Activated T-helper 1 cell treated with anti-CD3 and anti-CD28 coated beads, Interleukin-2, amount 50 U/mL, for 16 hours (primary cell): ENCODE measurements at places on chromosomes 4 and X.

GRCh38 chr4:83054928-83055327, 19.9 kb downstream of the COPS4 start:
- DNase-seq = no peak

DNA sequence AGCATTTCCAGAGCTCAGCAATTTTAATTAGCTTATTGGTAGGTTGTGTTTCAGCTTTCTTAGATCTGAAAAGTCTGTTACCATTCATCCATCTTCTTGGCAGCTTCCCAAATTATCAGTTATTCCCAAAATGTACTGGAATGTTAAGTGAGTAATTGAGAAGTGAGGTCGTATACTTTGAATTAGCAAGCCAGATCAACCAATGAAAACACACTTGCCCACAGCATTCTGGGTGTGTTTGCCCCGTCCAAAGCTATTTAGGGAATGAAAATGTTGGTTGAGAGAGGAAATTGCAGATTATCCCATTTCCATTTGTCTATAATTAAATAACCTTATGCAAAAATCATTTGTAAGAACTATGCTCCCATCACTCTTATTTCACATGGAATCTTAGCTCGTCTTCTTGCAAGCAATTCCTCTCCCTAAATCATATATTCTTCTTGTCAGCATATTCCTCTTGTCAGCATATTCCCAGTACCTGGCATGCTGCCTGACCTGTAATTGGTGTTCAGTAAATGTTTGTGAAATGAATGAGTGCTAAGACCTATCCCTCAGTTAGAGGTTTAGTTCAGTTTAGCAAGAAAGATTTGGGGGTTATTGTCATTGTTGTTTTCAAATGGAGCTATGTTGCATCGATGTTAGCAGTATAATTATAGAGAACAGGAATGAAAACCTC, 23.3 kb upstream of the ANTXR2 start:
- DNase-seq = no peak

GRCh38 chr4:89171176-89171805, 60.0 kb downstream of the TIGD2 start:
- DNase-seq = no peak

GRCh38 chr4:143581331-143581946, 67.9 kb downstream of the SMARCA5 start:
- no peak for DNase-seq

DNA sequence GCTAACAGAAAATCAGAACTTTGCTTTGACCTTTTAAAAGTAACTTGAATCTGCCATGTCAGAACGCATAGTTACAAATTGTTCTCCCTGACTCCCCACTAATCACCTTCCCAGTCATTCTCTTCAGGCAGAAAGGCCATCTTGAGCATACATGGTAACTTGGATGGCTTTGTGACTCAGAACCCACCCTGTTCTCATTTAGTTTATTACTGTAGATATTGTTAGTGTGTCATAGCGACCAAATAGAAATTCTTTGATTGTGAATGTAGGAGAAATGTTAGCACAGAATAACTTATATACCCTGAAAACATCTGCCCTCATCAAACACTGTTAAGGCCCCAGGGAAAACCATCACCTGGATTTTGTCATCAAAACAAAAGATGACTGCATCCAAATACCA, 382.0 kb downstream of the MAGEB5 start:
- DNase-seq = no peak

DNA sequence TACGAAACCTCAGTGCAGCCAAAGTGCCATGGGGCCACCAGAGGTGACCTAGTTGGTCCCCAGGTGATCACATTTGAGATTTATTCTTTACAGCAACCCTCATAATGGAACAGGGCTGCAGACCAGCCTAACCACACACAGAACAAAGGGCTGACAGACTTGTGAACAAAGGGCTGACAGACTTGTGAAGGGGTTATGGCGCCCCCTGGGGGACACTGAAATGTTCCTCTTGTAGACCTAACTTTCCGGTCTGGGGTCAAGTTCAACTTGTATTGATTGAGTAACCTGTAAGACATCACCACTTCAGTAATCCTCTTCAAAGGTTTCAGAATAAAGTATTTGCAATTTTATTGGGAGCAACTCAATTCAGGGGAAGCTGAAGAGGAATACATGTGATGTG, 175.9 kb upstream of the RPS6KA3 start:
- DNase-seq = peak; percentile 72

DNA sequence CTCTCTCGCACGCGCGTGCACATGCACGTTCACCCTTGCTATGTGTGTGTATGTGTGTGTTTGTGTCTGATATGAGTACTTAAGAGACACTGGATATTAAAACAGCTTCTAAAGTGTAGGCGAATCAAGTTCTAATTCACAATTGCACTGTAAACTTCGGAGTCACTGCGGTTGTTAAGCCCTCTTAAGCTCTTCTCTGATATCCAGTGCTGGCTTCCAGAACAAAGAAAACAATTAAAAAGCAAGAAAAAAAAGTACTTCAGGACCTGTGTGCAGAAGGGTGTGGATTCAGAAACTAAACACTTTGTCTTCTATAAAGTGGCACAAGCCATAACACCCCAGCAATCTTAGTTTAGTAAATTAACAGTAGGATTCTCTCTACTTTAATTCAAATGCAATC, 300.2 kb downstream of the PCDH7 start:
- no peak for DNase-seq

GRCh38 chrX:3527811-3528210, 181.4 kb upstream of the MXRA5 start:
- no peak for DNase-seq

- no peak for DNase-seq
These were observed 9.9 kb downstream of the CPEB2 start for GRCh38 chr4:15012017-15012788.

DNA sequence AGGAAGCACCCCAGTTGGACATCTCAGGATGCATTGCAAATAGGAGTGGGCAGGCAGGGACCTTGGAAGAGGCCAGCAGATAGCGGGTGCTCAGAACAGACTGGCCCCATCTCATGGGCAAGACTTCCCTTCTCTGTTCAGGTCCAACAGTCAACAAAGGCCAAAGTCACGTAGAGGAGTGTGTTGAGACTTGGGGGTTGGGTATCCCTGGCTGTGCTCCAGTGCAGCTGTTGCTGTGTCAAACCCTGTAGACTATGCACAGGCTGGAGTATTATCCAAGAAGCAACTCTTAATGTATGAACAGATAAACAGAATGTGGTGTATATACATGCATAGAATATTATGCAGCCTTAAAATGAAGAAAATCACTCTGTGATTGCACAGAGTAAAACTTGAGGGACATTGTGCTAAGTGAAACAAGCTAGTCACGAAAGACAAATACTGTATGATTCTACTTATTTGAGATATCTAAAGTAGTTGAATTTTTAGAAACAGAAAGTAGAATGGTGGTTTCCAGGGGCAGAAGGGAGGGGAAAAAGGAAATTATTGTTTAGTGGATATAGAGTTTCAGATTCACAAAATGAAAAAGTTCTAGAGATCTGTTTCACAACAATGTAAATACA, 192.1 kb upstream of the LCORL start:
- DNase-seq = no peak

GRCh38 chr4:15753786-15754185, 24.3 kb upstream of the CD38 start:
- no peak for DNase-seq

DNA sequence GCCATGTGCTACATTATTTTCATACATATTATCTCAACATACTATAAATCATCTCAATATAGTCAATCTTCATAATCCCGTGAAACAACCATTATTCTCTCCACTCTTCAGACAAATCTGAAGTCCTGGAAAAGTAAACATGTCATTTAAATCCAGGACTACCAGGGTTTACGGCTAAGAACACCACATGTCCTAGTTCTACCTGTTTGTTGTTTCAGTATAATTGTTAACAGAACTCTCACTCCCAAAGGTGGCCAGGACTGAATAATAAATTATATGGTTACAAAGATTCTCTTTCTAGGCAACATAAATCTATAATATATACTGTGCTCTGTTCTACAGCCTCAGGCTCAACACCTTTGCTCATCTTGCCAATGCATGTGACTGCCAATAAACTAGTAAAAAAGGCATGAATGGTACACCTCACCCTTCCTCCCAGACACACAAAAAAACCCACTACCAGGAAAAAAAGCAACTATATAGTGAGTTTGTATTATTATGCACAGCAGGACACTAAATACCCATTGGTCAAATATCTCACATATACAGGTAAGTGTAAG, 20.1 kb downstream of the EIF4E start:
- DNase-seq = no peak

GRCh38 chrX:39605183-39605582, 492.6 kb downstream of the BCOR start:
- DNase-seq = no peak

- no peak for DNase-seq
These were observed 63.5 kb downstream of the NELFA start for GRCh38 chr4:1945124-1945895.

DNA sequence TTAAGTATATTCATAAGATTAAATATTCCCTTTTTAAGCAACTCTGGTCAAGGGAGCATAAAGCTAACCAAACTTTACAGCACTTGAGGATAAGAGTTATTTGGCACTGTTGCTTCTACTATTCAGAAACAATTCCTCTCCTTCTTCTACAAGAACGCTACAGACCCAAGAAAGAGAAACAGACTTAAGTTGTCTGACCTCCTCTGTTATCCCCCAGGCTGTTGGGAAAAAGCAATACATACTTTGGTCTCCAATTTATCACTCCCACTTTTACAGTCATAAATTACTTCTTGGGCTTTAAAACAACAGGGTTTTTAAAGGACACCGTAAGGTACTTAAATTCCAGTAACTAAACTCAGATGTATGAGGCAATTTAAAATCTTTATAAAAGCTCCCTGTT, 147.4 kb downstream of the COL25A1 start:
- DNase-seq = no peak

DNA sequence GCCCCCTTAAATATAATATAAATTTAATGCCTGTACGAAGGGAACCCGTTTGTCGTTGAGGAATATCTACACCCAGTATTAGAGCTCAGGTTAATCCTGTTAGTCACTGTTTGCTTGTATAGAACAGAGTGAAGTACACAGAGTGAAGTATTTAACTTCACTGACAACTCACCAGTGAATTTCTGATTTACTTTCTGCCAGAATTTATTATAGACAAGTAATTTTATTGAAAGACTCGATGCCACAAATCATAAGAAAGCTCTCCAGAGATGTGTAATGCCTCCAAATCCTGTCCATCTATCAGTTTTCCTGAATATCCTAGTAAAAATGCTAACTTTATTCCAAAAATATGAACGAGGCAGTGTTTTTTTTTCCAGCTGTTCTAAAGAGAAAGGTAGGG, 1.6 kb downstream of the GAB1 start:
- no peak for DNase-seq

DNA sequence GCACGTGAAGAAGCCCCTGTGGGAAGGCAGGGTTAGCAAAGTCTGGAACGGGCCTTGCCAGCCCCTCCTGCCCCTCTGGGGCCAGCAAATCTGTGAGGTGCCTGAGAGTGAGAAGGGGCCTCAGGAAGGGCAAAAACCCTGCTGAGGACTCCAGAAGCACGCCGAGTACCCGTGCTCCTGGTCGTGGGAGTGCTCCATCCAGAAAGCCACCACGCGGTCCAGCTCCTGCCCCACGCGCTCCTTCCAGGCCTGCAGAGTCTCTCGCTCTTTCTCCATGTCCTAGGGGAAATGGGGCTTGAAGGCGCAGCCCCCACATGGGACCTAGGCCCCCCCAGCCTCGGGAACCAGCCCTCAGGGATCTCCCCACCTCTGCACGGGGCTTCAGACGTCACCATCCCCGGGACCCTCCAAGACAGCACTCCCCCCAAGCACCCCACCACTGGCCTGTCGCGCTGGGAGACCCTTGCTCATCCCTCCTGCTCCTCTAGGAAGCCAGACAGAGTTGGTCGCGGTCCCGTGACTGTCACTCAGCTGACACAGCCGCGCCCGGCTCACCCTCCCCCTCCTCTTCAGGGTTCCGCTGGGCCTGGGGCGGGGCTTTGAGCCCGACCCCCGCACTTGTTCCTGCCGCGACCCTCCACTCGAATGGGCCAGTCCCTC, at the start of gene RENBP:
RENBP (minus strand) TSS at position 504 of the 660 bp plus-strand sequence; CDS start at position 471, 33 bp downstream.
- no peak for DNase-seq
